CD4-positive, alpha-beta T cell (primary cell): ENCODE measurements at places on chromosomes 12 and 14.

DNA sequence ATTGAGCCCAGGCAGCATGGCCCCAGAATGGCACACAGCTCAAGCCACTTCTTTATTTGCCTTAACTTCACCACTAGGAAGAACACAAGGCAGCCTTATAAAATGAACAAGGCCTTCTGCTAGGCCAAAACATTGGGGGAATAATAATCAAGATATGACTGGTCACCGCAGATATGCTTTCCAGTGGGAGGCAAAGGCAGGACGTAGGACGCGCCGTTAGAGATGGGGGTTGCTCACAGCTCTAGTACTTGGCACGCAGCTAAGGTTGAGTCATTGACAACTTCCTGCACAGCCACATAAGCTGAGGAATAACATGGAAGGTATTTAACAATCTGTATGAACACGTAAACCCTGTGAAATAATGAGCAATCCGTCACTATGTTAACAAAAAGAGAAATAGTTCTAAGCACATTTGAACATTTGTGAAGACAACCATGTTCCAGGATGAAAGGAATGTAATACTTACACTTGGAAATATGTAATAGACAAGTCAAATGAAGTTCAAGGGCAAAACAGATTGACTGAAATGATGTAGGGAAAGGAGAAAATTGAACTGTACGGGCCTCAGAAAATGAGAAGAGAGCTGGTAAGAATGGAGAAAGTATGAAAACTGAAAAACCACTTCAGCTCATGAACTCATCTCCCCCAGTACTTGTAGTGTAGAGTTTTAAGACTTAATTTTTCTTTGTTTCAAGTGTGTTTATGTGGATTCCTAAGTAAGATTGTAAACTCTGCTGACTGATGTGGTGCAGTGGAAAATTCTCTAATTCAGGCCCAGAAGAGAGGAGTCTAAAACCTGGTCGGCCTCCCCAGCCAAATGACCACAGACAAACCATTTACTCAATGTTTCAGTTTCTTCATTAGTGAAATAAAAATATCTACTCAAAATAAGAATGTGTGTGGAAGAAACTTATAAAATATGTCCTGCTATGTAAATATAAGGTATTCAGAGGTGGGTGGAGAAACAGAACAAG is 59.3 kb upstream of the CCDC91 start:
- no peak for DNase-seq

DNA sequence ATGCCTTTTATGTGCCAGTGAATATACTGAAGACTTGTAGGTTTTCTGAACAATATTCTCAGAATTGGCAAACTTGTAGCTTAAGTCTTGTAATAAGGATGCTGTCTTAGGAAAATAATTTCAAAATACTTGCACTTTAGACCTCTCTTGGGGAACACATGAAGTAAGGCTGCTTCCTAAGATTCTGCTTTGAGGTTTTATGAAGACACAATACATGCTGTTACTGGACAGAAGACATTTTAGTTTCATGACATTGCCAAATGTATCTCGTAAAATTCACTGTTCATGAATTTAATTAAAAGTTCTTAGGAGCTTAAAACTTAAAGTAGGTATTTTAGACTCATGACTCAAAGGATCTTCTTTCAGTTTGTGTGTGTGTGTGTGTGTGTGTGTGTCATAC is 80.7 kb downstream of the RAD51B start:
- no peak for DNase-seq

DNA sequence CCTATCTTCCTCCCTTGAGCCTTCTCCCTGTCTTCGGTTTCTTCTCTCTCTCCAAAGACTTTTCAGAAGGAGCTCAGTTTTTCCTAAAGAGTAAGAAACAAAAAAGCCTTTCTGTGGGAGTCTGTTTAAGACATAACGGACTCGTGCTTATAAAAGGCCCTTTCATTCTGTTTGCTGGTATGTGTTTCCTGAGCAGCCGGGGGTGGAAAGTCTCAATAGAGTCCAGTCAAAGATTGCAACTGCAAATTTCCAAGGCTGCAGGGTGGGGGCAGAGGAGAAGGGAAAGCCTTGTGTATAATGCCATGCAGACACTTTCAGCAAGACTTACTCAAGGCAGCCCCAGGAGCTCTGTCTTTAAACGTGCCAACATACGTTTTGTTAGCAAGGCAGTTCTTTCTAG is 62.2 kb downstream of the GNG2 start:
- DNase-seq = no peak

GRCh38 chr14:50301914-50302313 is 10.1 kb downstream of the L2HGDH start:
- DNase-seq = no peak

DNA sequence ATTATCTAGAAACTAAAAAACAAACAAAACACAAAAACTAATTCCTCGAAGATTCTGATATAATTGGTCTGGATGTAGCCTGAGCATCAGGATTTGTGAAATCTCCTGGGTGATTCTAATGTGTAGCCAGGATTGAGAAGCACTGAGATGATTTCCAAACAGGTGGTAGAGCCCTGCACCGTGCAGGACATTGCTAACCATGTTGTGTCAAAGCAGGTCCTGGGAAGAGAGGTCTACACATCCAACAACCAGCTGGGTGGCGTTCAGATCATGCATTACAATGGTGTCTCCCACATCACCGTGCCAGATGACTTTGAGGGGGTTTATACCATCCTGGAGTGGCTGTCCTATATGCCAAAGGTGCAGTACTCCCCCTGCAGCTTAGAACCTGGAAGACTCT is 56.3 kb downstream of the FOXN4 start:
- no peak for DNase-seq

DNA sequence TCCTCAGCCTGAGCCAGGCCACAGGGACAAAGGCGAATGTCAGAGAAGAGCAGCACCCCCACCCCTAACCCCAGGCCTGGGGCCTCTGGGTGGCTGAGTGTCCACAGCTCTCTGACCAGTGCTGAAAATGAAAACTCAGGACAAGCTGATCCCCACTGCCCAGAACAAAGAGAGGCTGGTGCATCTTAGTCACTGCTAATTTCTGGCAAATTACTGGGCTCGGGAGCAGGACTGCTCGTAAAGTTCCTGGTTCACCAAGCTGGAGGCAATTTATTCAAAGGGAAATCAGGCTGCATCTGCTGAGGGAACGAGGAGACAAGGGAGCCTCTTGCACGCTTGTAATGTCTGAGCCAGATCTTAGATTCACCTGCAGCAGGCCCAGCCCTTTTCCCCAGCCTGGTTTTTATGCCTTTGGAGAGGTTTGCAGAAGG is 43.2 kb downstream of the CALM1 start:
- DNase-seq = no peak

DNA sequence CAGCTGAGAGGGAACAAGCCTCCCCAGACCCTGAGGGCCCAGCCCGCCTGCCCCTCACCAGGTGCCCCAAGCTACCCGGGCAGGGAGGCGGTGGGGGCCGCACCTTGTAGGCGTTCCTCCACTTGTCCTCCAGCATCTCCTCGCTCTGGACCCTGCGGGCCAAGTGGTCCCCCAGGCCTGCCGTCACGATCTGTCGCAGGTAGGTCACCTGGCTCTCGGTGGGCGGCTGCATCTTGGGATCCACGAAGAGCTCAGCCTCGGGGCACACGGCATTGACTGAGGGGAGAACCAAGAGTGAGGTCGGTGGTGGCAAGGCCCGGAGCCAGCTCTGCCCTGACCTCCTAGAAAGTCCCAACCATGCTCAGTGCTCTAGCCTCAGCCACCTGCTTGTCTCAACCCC is 36.6 kb downstream of the DHX37 start:
- no peak for DNase-seq

- no peak for DNase-seq
Measured at GRCh38 chr14:24051789-24052655, at the start of gene CARMIL3. CARMIL3 (plus strand) TSS chr14:24052009; CDS start chr14:24052154, 145 bp downstream.

GRCh38 chr12:104340177-104340576 is 36.6 kb downstream of the EID3 start:
- DNase-seq = no peak

DNA sequence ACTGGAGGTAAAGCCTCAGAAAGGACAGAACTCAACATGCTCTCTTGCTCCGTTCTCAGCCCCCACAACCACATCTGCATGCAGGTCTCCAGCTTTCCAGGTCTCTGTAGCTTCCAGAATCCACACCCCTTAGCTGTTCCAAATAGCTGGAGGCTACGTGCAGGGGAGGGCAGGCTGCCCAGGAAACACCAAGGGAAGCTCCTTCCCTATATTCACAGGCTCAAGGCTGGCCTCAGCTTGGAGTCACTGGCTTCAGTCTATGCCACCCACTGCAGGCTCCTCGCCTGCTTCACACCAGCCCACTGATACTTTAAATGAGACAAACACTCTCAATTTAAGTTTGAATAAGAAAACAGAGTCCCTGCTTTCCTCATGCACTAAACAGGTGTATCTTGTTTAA is 73.3 kb downstream of the ASCL4 start:
- no peak for DNase-seq

- DNase-seq = no peak
Measured at GRCh38 chr14:104887623-104888488, 22.8 kb downstream of the CEP170B start.

DNA sequence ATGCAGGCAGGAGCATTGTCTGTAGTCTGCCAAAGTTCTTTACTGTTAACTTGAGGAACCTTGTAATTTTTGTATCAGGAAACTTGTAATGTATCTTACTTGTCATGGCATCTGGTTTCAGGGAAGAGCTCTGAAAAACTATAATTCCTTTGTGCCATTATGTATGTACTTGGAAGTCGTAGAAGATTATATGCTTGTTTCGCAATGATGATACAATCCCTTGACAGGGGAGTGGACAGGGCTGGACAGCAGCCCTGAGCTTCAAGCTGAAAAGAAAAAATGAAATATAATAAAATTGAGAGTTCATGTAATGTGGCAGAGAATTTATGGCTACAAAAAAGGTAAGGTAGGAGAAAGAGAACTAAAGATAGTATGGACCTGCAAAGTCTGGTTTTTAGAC is 7.4 kb upstream of the DLGAP5 start:
- no peak for DNase-seq

DNA sequence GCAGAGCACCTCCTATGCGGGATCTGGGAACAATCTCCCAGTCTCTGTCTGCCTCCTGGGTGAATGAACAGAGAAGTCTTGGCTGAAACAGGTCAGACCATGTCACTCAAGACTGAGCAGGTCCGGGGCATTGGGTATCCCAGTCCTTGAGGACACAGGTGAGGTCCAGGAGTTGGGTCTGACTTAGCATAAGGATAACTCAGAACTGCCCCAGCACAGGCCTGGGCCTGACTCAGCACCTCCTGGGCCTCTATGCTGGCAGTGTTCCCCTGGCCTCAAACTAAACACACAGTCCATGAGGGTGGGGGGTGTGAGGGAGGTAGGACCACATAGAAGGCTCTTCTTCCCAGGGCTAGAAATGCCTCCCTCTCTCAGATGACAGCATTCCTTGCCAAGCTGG is 1.5 kb upstream of the SDR9C7 start:
- no peak for DNase-seq

DNA sequence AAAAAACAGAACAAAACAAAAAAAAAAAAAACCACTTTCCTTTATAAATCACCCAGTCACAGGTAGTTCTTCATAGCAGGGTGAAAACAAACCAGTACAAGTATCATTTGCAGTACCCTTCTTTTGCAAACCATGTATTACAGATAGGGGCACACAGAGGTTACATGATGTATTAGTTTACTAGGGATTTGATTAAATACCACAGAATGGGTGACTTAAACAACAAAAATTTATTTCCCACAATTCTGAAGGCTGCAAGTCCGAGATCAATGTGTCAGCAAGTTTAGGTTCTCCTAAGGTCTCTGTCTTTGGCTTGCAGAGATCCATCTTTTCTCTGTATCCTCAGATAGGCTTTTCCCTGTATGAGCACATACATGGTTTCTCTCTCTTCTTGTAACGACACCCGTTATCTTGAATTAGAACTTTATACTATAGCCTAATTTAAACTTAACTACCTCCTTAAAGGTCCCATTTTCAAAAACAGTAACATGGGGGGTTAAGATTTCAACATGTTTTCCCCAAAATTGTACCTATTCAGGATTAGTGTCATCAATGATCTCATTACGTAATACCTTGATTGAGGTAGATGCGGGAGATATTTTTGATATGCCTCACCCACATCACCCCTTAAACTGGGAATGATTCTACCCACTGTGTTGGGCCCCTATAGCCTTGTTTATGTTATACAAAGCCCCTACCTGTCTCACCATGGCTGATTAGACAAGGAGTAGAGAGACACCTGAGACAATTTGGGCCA is 3.5 kb upstream of the CEP128 start:
- no peak for DNase-seq

- no peak for DNase-seq
Measured at GRCh38 chr14:34692348-34692747, 22.0 kb downstream of the CFL2 start.

GRCh38 chr12:18261273-18261672 is at the start of gene PIK3C2G:
PIK3C2G (plus strand) TSS chr12:18261518; CDS start chr12:18282082, 20,564 bp downstream.
- no peak for DNase-seq

GRCh38 chr14:104442631-104443390 is 136.8 kb upstream of the C14orf180 start:
- DNase-seq = no peak

- DNase-seq = peak; percentile 44
Measured at GRCh38 chr14:72810201-72810600, 83.7 kb downstream of the DPF3 start.

GRCh38 chr12:31999692-32000091 is 40.5 kb downstream of the RESF1 start:
- DNase-seq = no peak

- no peak for DNase-seq
Measured at GRCh38 chr14:24377126-24377525, 9.1 kb downstream of the NFATC4 start.

GRCh38 chr12:16392846-16393535 is 45.5 kb downstream of the MGST1 start:
- DNase-seq = no peak

GRCh38 chr12:92553389-92553788 is 149.4 kb upstream of the PLEKHG7 start:
- DNase-seq = no peak

DNA sequence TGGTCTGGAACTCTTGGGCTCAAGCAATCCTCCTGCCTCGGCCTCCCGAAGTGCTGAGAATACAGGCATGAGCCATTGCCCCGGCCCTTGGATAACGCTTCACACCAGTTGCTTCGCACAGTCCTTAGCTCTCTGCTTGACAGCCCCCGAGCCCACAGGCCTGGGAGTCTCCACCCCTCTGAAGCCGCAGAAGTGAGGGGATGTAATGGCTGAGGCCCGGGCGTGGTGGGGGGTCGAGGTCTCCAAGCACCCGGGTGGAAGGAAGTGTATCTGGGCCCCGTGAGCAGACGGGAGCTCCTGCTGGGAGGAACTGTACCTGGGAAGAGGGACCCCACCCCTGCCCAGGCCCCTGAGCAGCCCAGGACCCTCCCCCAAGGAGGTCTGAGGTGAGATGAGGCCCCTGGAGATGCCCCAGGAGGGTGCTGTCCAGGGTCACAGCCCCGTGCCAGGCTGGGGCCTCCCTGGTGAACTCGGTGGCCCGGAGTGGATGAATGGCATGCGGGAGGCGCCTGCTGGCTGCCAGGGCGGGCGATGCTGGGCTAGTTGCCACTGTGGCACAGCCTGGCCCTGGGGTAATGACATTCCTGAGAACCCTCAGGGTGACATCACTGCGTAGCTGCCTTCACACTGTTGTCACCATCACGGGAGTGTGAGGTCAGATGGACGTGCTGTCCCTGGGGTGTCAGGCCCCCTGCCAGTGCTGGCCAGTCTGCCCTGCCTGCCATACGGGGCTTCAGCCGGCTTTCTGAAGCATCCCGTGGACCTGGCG is 48.9 kb downstream of the KIF26A start:
- DNase-seq = no peak

GRCh38 chr14:89357655-89358297 is 59.3 kb downstream of the FOXN3 start:
- DNase-seq = no peak

GRCh38 chr12:51579321-51579850 is 11.6 kb upstream of the SCN8A start:
- DNase-seq = no peak

- no peak for DNase-seq
Measured at GRCh38 chr12:47269916-47270315, 190.2 kb upstream of the AMIGO2 start.
